ENCODE measurements at places on chromosomes 5 and 9.

GRCh38 chr9:137749511-137749910 is 128.1 kb upstream of the CACNA1B start:
- DNase-seq: no peak

DNA sequence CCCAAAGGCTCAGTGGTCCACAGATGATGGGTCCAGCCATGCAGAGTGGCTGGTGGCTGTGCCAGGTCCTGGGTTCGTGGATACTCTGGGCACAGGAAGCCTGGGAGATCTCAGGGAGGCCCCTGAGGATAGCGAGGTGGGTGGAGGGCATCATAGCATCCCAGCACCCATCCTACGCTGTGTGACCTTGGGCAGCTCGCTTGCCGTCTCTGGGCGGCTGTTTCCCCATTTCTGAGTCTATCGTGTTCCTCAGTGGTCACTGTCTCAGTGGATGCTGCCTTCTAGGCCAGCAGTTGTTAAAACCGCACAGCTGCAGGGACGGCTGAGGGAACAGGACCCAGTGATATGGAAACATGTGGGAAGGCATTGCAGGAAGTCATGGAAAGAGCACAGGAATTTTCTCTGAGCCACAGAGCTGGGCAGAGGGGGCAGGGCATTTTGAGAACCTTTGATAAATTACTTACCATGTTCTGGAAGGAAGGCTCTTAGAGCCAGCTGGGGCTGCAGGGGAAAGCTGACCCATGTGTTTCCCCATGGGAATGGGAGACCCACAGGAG is 86.4 kb upstream of the COL5A1 start:
- DNase-seq: no peak

- DNase-seq: no peak
These were observed 701.7 kb downstream of the SEMA5A start for GRCh38 chr5:8844206-8844605.

DNA sequence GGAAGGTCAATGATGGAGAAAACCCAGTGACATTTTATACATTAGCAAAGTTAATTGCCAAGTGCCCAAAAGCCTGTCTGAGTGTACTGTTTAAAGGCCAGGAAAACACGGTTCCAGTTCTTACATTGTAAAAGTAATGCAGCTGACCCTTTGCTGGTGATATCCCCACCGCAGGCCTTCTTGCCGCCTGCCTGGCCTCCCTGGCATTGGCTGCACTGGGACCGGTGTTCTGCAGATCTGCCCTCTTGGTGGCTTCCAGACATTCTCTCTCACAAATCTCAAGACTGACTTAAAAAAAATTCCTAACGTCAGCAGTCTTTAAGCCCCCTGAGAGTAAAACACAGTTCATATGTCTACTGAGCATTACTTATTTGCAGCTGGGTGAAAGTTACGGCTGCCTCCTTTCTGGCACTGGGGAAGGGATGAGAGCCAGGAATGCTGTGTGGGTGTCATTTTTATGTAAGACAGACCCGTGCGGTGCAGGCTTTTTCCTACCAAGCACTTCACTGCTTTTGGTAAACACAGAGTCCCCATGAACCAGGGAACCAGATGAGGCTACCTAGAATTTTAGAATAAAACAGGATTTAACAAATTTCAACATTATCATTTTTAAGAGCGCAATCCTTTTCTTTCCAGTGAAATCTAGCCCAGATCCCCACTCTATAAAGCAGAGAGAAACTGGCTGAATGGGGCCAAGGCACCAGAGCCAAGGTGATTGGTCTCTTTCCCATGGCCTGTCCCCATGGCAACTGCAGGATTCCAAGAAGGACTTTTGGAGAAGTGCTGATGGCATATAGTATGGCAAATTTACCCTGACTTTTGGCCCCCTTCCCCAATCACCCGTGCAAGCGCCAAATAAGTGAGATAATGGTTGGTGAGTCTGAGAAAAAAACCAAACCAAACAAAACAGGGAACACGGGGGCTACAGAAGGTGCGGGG is 80.8 kb downstream of the LMNB1 start:
- DNase-seq: no peak

- no peak for DNase-seq
These were observed 37.0 kb downstream of the INIP start for GRCh38 chr9:112680731-112681402.

DNA sequence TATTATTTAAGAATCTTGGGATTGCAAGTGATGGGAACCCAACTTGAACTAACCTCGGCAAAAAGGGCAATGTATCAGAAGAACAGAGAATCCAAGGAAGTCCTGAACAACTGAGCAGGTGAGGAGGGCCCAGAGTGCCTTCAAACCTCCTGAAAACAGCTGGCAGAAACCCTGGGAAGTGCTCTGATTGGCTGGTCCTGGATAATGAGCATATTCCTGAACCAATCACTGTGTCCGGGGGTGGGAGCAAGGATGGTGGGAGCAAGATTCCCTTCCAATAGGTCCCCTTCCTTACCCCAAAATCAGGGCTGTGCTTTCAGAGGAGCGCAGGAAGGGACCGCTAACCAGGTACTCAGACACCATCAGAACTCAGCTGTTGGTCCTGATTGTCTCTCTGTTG is 31.9 kb upstream of the TBC1D2 start:
- no peak for DNase-seq

DNA sequence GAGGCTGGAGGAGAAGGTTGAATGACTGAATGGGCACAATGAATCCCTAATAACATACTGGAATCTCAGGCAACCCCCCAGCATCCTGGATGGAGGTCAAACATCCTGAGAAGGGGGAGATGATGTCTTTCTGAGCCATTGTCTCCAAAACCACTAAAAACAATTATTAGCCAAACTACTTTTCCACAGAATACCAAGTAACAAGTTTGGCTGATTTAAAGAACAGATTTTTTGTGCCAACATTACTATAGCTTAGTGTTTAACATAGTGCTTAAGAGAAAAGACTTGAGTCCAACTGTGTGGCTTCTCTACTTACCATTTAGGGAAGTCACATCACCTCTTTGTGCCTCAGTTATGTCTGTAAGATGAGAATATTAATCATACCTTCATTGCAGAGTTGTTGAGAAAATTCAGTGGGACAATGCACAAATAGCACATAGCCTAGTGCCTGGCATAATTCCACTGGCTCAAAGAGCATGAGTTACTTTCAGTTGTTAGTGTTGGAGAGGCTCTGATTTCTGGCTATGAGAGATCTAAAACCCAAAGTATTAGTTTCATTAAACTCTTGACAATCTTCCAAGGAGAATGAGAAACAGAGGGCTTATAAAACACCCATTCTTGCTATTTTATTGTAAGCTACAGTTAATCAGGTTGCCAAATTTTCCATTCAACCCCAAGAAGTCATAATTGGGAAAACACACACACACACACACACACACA is 111.3 kb upstream of the NR3C1 start:
- no peak for DNase-seq

DNA sequence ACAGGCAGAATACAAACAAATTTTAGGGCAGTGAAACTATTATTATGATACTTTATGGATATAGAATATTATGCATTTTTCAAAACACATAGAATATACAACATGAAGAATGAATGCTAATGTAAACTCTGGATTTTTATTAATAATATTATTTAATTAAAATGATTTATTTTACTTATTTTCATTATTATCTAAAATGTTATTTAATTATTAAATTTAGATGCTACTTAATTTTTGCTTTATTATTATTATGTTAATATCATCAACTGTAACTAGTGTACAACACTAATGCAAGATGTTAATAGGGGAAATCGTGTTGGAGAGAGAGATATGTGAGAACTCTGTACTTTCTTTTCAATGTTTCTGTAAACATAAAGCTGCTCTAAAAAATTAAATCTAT is 39.3 kb upstream of the TENT4A start:
- DNase-seq: no peak

DNA sequence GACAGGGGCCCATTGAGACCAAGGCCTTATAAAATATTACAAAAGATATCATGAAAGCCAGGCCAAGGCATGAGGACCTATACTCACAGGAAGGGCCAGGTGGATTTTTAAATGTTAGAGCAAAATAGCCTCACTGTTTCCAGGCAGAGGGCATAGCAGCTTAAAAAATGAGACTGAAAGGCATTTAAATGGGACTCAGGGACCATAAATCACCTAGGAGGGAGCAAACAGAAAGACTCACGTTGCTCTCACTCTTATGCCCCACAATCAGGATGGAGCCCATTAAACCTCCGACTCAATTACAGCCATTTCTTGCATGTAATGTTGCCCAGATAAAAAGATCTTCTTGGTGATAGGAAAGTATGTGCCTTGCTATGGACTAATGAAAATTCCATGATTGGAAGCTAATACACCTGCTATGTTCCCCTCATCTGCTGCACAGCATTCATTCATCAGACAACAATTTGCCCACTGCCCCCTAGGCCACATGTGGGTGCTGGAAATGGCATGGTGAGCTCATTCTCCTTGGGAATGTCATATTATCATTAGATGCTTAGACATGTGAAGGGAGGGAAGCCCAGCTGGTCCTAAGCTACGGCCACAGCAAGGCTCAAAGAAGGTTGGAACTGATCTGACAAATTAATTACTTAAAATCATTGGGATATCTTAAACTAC is 128.6 kb upstream of the GRIA1 start:
- no peak for DNase-seq

DNA sequence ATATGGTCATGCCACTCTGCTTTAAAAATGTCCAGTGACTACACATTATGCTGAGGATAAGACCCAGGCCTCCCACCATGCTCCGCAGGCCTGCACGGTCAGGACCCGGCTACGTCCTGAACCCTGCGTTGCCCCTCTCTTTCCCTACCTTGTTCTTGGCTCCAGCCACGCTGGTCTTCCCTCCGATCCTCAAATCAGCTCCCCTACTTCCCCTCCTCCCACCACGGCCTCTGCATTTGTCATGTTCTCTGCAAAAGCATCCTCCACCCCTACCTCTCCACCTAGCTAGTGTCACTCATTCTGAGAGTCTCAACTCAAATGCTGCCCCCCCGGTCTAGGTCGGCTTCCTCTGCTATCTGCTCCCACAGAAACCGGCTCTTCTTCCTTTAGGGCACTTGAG is 11.2 kb downstream of the GPX3 start:
- no peak for DNase-seq

DNA sequence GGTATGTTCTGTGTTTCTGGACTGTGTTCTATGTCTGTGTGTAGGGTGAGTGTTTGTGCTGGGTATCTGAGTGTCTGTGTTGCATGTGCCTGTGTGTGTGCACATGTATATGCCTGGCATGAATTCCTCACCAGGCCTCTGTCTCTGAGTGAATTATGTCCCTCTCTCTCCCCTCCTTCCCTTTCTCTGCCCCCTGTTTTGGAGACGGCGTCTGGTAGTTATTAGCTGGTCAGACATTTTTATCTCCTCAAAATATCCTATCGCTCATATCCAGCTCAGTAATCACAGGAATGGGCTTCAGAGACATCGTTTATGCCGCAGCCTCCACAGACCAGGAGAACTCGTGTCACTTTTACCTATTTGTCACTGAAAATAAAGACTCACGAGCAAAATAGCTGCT is 483.2 kb upstream of the BRINP1 start:
- no peak for DNase-seq

GRCh38 chr9:125632321-125633115 is 74.5 kb downstream of the MAPKAP1 start:
- peak; percentile 64 for DNase-seq

DNA sequence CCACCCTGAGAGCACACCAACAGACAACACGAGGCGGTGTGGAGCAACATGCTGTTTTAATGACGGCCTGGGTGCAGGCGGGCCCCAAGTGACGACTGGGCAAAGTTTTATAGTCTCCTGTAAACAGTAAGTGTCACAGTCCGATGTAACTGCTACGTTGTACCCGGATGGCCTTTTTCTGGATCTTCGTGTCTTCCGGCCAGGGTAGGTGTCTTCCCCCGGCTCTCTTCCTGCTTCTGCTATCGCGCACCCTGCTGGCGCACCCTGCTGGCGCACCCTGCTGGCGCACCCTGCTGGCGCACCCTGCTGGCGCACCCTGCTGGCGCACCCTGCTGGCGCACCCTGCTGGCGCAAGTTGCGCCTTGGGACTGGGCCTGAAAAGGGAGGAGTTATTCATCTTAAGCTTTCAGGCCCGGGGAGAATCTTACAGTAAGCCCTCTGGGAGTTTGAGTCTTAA is 143.0 kb upstream of the TARS1 start:
- DNase-seq: no peak

DNA sequence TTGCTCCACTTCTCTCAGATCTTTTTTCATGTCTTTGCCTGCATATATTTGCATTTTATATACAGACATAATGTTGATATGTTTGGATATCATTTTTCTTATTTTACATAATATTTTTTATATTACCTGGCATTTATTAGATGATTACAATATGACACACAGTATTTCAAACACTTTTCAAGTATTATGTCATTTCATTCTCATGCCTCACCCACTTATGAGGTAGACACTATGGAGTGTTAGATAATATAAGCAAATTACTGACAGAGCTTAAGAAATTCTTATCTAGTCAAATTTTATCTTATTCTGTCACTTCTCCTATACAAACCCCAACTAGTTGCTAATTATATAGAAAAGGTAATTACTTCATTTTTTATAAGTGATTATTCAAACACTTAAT is 11.1 kb downstream of the LURAP1L start:
- no peak for DNase-seq

- DNase-seq: no peak
These were observed 248.7 kb downstream of the LURAP1L start for GRCh38 chr9:13023498-13023897.

DNA sequence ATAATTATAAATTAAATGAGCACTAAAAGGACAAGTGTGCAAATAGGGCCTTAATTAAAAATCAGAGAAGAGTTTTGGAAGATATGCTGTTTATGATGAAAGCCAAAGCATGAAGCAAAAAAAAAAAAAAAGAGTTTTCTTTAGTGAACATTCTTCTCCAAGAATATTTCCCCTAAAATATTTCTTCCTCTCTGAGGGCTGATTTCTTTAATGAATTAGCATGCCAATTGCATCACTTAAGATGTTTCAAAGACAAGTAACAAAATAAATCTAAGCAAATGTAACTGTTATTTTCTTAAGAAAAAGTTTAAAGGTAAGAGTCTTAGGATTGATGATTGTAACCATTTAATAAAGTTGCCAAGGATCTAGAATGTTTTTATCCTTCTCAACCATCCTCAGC is 81.6 kb upstream of the MPDZ start:
- DNase-seq: no peak

DNA sequence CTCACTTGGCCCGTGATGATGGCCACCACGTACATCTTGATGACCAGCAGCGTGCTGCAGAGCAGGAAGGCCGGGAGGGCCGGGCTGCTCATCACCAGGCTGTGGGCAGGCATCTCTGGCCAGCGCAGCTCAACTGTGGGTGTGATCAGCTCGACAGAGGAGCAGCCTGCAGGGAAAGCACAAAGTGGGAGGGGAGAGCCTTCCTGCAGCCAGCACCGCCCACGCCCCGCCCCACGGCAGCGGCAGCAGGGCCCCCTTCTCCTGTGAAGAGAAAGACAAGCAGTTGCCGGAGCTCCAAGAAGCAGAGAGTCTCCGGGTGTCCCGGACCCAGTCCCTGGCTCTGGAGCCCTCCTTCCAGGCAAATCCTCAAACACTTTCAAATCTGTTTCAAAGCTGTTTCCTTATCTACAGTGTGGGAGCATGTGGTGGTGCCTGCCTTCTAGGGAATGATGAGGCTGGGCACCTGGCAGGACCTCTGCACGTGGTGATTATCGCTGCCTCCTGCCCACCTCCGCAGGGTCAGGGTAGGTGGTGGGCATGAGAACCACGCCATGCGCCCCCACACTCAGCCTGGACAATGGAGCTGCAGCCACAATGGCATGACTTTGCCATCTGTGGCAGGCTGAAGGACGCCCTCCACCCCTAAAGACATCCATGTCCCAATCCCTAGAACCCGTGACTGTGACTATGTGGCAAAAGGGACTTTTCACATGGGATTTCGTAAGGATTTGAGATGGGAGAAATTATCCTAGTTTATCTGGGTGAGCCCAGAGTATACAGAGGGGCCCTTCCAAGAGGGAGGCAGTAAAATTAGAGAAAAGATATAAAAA is at the start of gene PTGES:
TSS of gene PTGES (minus strand) at position 143 of the 830 bp plus-strand sequence. CDS start at position 113, 30 bp downstream.
- peak; percentile 42 for DNase-seq
